ENCODE measurements at places on chromosomes 7 and 10.

DNA sequence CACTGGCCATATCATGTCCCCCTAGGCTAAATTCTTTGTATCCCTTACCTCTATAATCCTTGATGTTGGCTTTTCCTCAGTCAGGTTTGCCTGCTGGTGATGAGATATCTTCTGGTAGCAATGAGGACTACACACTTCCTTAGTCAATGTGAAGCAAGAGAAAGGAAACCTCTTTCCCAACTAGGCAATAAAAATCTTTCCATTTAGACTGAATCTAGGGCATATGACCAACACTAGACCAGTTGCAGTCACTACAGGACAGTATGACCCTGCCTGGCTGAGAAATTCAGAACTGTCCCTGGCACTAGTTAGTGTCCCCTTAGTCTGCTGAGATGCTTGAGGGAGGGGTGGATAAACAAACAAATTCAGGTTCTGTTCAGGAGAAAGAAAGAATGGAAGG is 142.6 kb downstream of the RNLS start:
- no peak for DNase-seq

GRCh38 chr7:133484086-133484485 is 231.2 kb downstream of the EXOC4 start:
- no peak for DNase-seq

DNA sequence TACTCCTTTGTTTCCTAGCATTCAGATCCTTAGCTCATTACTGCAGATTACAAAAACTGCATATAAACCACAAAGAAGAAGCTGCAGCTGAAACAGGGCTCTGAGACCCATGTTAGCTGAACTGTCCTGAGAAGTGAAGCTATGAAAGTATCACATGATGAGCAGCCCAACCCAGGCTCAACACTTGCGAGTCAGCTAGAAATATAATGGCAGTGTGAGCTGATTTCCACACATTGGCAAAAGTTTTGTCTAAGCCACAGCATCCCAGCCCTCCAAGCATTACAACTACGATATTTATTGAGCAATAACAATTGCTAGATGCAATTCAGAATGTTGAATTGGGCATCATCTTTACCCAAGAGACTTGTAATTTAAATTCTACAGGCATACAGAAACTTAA is 34.5 kb upstream of the SKAP2 start:
- no peak for DNase-seq

- no peak for DNase-seq
Observed at GRCh38 chr7:2880874-2881533, 36.9 kb upstream of the GNA12 start.

DNA sequence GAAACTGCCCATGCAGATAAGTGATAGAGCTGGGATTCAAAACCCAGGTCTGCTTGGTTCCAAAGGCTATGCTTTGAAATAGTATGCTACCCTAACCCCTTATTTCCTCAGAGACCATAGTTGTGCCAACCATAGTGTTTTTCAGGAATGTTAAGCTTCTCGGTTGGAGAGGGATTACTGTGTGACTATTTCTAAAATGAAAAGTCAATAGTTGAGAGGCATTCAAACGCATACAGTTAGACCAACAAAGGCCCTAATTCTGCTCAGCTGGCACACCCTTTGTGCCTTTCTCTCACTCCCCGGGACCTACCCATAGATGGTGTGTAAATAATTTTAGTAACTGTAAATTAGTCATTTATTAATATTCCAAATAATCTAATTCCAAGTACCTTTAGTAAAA is 64.6 kb upstream of the RNF148 start:
- DNase-seq = no peak

DNA sequence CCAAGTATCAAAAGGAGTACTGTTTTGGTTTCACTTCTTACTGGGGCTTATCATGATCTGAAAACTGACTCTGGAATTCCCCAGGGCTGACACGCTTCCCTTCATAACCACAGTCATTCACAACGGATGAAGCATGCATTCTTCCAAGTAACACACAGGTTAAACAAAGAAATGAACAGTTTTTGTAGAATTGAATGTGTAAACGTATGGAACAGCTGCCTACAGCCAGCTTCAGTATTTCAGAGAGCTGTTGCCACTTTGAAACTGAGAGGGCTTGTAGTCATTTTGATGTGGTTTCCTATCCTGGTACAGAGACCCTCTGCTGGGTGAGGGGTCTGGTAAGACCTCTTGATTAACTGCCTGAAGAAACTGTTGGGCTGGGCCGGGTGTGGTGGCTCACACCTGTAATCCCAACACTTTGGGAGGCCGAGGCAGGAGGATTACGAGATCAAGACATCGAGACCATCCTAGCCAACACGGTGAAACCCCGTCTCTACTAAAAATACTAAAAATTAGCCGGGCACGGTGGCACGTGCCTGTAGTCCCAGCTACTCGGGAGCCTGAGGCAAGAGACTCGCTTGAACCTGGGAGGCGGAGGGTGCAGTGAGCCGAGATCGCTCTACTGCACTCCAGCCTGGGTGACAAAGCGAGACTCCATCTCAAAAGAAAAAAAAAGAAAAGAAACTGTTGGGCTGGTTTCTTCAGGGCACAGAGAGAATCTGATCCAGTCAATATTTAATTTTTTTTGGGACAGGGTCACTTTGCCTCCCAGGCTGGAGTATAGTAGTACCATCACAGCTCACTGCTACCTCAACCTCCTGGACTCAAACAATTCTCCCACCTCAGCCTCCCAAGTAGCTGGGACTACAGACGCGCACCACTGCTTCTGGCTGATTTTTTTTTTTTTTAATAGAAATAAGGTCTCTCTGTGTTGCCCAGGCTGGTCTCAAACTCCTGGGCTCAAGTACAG is 4.7 kb downstream of the NFE2L3 start:
- peak; percentile 91 for DNase-seq

- DNase-seq = no peak
Observed at GRCh38 chr7:131112431-131112830, 215.2 kb upstream of the MKLN1 start.

DNA sequence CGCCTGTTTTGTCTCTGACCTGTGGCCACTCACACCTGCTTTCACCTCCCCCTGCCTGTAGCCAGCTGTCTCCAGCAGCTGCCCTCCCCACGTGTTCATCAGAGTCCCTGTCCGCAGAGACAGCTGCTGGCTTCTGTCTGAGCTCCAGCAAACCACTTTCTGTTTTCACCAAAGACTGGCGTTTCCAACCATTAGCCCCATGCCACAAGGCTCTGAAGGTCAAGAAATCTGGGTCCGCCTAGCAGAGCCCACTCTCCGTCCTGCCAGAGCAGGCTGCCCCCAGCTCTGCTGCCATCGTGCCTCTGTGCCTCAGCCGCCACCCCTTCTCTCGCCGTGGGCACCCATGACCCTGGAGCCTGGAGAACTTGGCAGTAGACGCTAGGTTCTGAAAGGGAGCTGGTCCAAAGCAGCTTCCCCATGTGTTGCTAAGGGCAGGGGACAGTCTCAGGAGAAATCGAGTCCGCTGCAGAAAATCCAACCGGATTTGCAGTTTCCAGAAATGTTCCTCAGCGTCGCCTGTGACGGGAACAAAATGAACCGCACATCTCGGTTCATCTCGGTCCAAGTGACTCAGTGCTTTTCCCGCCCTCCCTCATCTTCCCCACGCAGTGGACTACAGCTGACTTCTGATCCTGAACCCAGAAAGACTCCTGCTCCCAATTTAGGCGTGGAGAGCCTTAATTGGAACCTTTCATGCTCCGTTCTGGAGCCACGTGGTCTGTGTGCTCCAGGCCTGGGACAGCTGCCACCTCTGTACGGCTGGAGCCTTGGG is 28.0 kb downstream of the TMEM120A start:
- DNase-seq = peak; percentile 45

- DNase-seq = no peak
Observed at GRCh38 chr7:75906991-75907667, 7.8 kb upstream of the POR start.

GRCh38 chr7:126569402-126569801 is 683.3 kb downstream of the GRM8 start:
- DNase-seq = peak; percentile 17

GRCh38 chr7:69696054-69696591 is 97.8 kb downstream of the AUTS2 start:
- DNase-seq = no peak

DNA sequence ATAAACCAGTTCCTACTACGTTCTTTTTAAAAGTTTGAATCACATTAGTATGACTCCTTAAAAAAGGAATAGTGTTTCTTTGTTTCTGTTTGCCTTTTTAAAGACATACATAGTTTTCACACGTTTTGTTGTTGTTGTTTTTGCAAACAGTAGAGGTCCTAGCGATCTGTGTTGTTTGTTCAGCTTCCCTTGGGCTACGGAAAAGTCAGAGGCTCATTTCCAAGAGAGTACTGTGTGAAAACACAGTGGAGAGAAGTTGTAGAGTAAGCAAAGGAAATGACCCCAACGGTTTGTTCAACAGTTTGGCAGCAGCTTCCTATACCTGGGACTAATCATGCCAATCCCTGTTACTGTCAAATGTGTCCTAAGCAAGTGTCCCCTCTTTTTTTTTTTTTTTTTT is 87.1 kb upstream of the STEAP1 start:
- DNase-seq = no peak

DNA sequence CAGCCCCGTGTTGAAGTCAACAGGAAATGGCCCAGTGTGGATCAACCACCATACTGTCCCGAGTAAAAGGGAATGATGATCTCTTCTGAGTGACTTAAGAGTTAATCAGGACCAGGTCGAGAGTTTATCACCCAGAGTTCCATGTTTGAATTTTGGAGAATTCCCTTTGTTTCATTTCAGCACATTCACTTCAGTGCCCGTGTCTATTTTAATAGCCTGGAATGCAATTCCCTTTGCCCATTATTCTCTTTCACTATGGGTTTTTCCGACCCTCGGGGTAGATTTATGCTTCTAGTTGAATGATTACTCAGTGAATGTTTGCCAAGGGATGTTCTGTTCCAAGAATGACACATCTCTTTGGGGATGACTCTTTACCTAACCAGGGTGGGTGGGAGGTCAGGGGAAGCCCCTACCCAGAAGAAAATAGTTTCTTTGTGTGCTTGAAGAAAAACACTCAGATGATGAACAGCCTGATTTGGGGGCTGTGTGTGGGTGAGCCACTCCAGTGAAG is 594.9 kb downstream of the INHBA start:
- DNase-seq = peak; percentile 70

DNA sequence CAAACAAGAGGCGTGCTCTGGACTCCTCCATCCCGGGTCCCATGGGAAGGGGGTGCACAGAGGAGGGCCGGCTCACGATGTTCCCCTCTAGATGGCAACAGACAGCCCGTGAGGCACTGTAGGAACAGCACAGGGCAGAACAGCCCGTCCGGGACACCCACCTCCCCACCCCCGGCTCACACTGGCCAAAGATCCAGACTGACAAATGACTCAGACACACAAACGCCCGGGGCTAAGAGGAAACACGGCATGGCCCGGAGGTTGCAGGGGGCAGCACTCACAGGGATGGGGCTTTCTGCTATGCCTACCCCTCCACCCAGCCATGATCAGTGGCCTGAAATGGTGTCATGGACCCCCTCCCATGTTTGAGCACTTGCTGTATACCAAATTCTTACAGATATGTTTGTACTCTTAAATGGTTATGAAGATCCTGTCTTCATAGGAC is 4.9 kb upstream of the ELN start:
- DNase-seq = peak; percentile 44

DNA sequence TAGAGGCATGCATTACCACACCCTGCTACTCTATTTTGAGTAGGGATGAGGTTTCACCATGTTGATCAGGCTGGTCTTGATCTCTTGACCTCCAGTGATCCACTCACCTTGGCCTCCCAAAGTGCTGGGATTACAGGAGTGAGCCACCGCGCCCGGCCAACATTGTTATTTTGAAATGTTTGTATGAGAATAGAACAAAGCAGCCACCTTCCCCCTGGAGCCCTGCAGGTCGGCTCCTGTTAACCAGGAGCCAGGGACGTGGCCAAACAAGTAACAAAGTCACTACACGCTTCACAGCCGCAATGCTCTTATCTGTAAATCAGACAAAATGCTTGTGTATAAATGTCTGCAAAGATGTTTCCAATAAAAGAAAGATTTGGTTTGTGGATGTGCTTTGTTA is 295.4 kb downstream of the CNTNAP2 start:
- no peak for DNase-seq

DNA sequence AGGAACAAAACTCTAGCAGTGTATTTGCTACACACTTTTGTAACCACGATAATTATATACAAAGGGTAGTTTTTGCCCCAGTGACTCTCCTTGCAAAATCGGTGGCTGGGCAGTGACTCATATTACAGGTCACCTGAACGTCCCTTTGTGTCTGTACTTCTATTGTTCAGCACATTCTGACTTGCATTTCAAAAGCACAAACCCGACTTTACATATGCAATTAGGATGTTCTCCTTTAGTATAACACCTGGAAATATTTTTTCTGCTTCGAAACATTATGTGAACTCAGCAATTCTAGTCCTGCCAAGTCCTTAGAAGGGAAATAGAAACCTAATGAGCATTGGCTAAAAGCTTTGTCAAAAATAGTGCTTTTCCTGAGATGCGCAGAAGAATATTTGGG is 6.0 kb downstream of the PRR15 start:
- no peak for DNase-seq

DNA sequence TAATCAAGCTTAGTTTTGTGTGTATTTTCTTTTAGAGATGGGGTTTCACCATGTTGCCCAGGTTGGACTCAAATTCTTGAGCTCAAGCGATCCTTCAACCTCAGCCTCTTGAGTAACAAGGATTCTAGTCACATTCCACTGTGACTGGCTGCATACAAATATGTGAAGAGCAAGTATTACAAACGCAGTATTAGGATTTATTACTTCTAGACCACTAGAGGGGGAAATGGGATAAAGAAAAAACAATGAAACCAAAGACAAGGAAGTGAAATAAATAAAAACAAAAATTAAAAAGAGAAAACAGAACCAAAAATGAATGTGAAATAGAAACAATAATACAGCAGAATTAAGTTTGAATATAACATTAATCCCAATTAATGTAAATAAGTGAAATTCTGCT is 308.7 kb downstream of the ANKRD30A start:
- DNase-seq = no peak

DNA sequence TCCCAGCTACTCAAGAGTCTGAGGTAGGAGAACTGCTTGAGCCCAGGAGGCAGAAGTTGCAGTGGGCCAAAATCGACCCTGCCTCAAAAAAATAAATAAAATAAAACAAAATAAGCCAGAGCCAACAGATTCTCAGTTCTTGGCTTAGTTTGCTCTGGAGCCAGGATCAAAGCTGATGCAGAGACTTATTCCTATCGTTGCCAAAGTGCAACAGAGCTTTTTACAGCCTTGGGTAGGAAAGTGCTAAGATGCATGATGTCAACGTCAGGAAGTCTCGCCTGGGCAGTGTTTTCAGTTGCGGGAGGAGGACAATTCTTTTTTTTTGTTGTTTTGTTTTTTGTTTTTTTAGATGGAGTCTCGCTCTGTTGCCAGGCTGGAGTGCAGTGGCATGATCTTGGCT is 43.8 kb upstream of the CYTH3 start:
- no peak for DNase-seq

Data from fibroblast of skin of abdomen (primary cell).